ENCODE measurements at places on chromosomes 13 and 19.
A peak's percentile ranks its signal among the peaks of the same experiment; 100 is the strongest.

- peak; percentile 55 for DNase-seq
Observed at GRCh38 chr19:15378534-15379082, 979 bp downstream of the AKAP8 start.

DNA sequence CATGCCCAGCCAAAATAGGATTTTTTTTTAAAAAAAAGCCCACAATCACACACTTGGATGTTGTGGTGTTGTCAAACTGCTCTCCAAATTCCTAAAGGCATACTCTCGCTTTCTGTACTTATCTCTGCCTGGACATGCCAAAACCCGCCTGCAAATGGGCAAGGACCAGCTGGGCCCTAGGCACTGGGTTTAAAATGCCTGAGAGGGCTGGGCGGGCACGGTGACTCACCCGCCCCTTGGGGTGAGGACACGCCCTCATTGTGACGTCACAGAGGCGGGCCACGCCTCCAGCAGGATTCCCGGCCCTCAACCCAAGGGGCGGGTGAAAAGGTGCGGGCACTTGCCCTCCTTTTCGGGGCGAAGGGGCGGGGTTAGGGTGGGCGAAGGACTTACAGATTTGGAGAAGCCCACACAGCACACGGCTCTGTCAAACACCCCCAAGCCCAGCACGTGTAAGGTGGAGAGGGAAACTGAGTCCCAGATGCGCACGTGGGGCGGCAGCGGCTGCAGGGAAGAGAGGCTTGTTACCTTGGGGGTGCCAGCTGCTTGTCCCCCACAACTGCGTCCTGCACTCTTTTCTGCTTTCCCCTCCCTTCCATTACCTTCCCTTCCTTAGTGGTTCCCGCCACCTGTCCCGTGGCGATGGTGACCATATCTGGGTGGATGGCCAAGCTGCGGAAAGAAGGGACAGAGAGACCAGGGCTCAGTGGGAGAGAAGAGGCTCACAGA, 6.6 kb downstream of the EML2 start:
- no peak for DNase-seq

DNA sequence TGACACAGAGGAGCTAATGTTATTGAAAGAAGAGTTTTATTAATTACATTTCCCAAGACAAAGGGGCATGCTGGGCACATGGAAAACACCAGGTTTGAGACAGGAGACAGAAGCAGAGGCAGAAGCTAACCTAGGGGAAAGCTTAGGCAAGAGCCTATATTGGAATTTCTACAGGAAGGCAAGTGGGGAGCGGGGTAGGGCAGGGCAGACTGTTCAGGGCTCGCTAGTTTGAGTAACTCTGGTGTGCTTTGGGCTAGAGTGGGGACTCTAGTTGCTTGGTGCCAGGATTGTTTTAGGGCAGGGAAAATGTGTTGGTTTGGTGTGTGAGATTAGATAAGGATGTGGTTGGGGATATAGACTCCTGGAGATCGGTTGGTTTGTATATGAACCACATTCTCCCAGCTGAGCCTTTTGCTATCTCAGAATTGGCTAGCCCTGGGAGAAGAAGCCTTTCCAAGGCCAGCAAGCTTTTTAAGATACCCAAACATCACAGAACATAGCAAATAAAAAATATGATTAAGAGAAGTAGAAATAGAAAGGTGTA, 8.4 kb upstream of the UFM1 start:
- no peak for DNase-seq

- no peak for DNase-seq
Observed at GRCh38 chr19:48230555-48231129, 25.1 kb downstream of the CARD8 start.

- no peak for DNase-seq
Observed at GRCh38 chr13:23377983-23378632, 55.4 kb downstream of the SACS start.

- DNase-seq, result peak; percentile 28
Observed at GRCh38 chr13:35720690-35721554, 244.4 kb upstream of the MAB21L1 start.

DNA sequence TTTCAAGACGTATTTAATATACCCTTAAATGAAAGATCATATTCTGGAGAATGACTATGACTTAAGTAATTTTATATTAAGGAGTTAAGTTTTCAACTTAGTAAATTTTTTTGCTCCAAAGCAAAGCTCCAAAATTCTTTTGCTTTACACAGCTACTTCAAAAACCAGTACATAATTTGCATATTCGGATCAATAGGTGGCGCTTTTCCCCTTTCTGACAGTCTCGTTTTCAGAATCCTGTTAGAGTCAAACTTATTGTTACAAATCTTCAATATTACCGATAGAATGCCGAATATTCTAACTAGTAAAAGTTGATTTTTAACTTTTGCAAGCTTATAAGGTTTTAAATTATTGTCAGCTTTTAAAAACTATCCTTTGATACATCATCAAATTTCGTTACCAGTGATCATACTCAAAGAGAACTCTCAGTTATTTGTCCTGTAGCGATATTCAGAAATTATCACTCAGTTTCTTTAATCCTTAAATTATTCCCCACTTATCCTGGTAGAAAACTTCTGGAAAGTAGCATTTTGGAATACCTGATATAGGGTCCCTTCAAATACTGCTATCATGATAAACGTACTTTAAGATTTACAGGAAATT, 852.7 kb upstream of the KLHL1 start:
- peak; percentile 23 for DNase-seq

DNA sequence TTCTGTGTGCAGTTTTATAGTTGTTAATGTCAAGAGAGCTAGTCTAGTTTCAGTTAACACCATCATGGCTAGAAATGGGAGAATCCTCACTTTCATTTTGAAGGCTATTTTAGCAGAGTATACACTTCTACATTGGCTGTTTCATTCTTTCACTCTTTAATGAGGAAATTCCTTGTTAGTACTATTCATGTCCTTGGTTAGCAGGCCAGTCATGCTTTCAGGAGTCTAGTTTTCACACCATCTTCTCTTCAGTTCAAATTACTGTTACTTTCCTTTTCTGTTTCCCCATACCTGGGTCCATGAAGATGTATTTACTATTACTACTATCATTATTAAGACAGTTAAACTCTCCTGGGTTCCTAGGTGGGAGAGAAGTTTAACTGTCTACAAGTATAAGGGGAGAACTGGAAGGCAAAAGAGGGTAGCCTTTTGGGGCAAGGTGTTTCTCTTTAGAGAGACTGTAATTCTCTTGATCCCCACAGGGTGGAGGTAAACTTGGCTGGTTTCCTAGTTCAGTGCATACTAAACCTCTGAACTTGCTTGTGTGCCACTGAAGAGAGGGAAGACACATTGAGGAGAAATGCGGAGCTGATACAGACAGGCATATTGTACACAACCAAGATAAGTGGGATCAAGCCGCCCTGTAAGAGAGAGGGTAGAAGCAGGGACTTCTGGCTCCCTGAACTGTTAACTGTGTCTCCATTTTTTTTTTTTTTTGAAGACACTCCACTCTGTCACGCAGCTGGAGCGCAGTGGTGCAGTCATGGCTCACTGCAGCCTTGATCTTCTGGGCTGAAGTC, 41.3 kb upstream of the IGFL4 start:
- DNase-seq, result no peak

- no peak for DNase-seq
Observed at GRCh38 chr19:19324059-19324770, 3.6 kb downstream of the MAU2 start.

- no peak for DNase-seq
Observed at GRCh38 chr19:16612636-16613035, 15.4 kb downstream of the MED26 start.

GRCh38 chr13:49855930-49856329, 63.4 kb upstream of the KPNA3 start:
- no peak for DNase-seq

DNA sequence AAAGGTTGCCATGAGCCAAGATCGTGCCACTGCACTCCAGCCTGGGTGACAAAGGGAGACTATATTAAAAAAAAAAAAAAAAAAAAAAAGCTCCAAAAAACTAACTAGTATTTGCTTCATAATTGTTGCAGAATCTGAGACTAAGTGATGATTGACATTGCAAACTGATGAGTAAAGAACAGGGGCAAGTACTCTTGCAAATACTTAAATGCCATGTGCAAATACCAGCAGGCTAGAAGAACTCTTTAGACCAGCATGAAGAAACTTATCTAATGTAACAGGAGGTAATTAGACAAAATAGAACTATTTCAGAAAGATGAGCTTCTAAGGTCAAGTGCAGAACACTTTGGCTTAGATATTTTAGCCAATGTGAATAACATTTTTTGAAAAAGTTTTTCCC, 1368.1 kb downstream of the EFNB2 start:
- no peak for DNase-seq

DNA sequence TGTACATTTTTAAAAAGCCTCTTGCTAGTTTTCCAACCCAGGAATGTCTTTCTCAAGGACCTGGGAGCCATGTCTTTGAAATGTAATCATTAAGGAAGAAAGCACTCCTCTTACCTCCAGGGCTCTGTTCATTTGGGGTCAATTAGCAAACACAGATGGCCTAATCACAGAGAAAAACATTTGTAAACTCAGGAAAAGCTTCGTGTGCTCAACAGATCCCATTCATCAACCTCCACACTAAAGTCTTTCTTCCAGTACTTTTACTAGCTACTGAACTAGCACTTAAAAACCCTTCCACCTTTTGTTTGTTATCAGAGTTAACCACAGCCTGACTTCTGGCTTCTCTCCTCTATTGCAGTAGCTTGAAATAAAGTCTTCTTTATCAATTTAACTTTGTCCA, 441.4 kb downstream of the PCDH20 start:
- no peak for DNase-seq

DNA sequence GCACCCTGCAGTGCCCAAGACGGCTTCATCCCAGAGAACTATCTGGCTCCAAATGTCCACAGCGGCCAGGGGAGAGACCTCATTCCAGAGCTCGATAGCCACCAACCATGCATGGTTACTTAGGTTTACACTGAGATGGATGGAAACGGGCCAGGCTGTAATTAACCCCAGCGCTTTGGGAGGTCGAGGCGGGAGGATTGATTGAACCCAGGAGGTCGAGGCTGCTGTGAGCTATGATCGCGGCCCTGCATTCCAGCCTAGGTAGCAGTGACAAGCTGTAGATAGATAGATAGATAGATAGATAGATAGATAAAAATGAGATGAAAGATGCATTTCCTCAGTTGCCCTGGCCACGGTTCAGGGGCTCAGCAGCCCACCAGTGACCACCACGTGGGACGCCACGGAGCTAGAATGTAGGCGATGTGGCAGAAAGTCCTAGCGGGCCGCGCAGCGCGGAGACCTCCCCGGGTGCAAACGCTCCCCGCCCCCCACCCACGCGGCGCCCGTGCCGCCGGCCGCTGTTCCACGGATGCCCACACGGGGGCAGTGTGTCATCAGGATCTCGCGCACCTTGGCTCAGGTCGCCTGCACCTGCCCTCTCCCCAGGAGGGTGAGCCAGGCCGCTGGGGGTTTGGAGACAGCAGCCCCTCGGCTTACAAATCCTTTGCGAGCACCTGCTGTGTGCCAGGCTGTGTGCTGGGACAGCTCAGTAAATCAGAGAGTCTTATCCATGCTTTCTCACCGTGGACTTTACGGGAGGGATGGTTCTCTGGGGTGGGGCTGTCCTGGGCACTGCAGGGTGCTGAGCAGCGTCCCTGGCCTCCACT, 13.5 kb upstream of the TLE5 start:
- no peak for DNase-seq

- peak; percentile 51 for DNase-seq
Observed at GRCh38 chr13:26482451-26483197, 74.9 kb upstream of the WASF3 start.

- DNase-seq, result no peak
Observed at GRCh38 chr13:39835253-39835652, 179.8 kb downstream of the COG6 start.

GRCh38 chr19:3175781-3176714, 2.5 kb upstream of the S1PR4 start:
- no peak for DNase-seq

DNA sequence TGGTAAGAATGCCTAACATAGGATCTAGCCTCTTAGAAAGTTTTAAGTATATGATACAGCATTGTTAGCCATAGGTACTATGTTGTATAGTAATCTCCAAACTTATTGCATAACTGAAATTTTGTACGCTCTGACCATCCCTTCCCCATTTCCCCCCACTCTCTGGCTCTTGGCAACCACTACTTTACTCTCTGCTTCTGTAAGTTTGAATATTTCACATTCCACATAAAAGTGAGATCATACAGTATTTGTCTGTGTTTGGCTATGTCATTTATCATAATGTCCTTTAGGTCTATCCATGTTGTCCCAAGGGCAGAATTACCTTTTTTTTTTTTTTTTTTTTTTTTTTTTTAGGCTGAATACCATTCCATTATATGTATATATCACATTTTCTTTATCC, 396.9 kb downstream of the DLEU7 start:
- no peak for DNase-seq

DNA sequence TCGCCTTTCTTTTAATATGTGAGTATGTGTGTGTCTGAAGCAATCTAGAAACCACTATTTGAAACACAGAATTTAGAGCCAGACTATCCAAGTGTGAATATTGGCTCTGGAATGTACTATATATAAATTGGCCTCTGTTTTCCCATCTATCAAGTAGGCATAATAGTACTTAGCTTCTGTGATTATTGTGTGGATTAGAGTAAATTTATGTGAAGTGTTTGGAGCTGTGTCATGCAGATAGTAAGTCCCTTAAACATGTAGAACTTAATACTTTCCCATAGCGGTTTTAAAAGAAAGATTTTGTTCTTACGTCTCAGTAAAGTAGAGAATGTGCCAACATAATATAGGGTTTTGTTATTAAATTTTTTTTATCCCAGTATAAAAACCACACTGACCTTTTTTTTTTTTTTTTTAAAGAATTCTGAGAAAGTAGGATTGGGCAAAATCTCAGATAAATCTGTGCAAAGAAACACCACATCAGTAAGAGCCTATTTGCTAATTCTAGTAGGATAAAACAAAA, 432.3 kb downstream of the RFC3 start:
- DNase-seq, result no peak

DNA sequence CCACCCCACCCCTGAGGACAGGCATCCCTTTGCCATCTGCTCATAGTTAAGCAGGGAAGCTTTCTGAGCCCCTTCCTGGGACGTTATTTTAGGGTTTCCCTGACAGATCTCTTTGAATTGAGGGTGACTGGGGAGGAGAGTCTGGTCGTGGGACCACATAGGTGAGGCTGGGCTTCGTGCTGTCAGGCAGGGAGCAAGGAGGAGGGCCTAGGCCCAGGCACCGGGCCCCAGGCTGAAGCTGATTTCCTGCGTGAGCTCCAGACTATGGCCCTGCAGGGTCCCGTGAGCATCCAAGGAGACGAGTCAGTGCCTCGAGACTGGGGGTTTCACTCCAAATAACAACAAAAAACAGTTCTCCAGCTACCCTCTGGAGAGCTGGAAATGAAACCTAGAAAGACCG, 60.4 kb downstream of the MYO9B start:
- DNase-seq, result no peak

DNA sequence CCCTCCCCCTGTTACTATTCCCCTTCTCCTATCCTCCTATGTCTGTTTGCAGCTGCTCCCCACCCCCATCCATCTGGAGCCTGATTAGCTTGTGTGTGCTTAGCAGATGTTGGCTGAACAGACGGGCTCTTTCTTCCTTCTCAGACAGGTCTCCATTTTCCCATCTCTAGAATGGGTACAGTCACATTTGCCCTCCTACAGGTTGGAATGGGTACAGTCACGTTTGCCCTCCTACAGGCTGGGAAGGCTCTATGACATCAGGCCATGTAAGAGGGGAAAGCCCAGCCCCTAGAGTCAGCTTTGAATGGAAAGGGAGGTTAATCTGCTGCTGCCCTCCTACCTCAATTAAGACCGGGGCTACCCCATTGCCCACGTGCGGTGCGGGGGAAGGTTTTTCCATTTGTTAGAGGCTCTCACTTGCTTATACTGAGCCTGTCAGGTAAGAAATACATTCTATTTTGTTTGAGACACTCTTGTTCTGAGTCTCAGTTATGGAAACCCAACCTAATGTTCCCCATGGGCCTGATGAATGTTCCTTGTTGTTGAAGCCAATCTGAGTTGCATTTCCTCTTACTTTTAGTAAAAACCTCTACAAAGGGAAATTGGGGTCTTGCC, 2.2 kb upstream of the CLEC17A start:
- DNase-seq, result no peak
